Osteoblast (primary cell): ENCODE measurements at places on chromosomes 1 and 21. TPM values are rescaled to one million over a fixed set of nuclear protein-coding genes. Genes with fewer than 3 reads are reported as not detected.

DNA sequence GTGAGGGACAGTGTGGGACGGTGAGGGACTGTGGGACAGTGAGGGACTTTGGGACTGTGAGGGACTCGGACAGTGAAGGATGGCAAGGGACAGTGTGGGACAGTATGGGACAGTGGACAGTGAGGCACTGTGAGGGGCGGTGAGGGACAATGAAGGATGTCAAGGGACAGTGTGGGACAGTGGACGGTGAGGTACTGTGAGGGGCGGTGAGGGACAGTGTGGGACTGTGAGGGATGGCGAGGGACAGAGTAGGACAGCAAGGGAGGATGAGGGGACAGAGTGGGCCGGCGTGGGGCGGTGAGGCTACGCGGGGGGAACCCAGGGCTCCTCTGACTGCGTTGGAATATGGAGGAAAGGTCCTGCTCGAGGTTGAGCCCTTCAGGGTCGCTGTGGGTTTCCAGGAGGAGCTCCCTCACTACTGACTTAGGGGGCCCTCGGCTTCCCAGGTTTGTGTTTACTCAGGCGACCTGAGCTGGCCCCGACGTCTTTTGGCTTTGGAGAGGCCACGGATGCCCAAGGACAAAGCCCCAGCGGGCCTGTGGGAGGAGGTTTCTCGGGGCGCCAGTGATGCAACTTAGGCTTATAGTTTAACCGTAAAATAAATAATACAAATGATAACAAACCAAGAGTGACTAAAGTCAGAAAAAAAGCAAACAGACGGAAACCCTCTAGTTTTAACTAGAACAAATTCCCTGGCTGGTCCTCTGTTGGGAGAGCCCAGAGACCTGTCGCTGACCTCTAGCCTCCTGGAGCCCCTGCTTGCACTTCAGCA lies 1.1 kb upstream of the ERRFI1 start:
- peak; percentile 92 for DNase-seq

- no peak for DNase-seq
Measured at GRCh38 chr1:232682248-232682647, 52.3 kb upstream of the SIPA1L2 start.

DNA sequence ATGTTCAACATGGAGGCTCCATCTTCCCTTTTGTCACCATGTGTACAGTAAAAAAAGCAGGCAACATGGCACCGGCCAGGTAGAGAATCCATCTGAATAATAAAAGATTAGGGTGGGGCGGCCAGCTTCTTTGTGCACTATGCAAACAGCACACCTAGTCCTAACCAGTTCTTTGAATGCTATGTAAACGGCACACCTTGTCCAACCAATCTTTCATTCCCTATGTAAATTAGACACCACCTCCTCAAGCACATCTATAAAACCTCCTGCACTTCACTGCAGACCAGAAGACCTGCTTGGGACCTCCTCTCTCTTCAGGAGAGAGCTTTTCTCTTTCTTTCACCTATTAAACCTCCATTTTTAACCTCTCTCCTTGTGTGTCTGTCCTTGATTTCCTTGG lies 28.2 kb downstream of the TFB2M start:
- DNase-seq = no peak

DNA sequence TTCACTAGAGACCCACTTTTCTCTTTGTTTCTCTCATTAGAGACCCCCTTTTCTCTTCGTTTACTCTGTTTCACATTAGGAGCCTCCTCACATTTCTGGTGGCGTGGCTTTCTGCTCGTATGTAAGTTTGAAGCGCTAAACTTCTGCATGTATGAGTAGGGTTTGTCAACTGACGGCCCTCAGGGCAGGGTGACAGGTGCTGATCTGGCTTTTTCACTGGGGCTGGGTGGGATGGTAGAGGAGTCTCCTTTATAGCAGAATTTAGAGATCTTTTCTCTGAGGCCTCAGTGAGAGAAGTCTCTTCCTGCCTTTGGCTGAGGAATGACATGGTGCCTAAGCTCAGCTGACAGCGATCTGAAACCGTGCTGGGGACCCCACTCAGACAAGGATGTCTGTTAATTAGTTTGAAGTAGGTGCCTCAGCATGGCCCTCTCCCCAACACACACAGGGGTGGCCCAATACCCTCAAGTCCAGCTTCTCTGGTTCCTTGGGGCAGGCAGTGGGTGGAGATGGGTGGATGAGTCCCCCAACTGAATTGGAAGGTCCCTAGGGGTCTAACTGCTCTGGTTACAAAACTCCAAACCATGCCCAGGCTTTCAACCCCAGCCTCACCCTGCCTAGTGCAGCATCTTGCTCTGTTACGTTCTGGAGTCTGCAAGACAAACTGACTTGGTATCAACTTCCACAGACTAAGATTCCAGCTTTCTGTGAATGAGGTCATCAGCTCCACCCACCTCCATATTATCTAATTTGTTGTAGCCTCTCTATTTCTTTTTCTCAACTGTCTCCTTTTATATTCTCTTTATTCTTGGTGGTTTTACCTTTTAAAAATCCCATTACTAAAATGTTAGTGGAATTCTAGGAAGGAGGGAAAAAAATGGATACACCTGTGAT lies 3.2 kb downstream of the SLC1A7 start:
- no peak for DNase-seq

The TNNI3K gene
- total RNA-seq = 0.59 and 0.72 TPM in 2 replicates

DNA sequence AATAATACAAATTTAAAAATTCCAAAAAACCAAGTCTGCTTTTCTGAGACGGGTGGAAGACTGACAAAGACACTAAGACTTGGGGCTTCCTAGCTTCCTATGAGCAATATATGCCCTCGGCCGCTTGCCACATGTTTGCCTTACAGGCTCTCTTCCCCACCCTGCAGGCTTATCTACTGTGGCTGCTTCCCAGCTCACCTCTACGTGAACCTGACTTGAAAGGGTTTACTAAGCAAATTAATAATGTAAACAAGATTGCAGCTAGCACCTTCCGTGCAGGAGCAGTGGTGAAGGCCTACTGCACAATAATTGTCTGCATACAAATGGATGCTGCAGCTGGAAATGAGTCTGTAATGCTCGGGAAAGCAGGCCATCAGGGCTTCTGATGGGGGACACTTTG lies 152.9 kb upstream of the DAB1 start:
- DNase-seq = peak; percentile 31

The GSTM1 gene
- not detected in 2 replicates for total RNA-seq

DNA sequence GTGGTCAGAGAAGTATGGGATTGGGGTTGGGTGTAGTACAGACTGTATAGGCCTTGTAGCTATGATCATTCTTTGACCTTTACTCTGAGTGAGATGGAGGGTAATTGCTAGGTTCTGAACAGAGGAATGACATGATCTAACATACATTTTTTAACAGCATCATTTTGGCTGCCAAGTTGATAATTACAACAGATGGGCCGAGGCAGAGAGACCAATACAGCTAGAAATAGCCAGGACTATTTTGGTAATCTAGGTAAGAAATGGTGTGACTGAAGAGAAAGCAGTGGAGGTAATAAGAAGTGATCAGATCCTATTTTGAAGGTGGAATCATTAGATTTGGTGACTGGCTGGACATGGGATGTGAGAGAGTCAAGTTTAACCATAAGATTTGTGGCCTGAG lies 43.5 kb downstream of the RPAP2 start:
- no peak for DNase-seq

The SCMH1 gene
- 30.9 and 33.7 TPM in 2 replicates for total RNA-seq

The LRP8 gene
- 8.3 and 11.2 TPM in 2 replicates for total RNA-seq

The SPATA17 gene
- total RNA-seq = 0.36 and 1.5 TPM in 2 replicates

GRCh38 chr1:77697441-77697840 lies 15.0 kb upstream of the ZZZ3 start:
- DNase-seq = no peak

GRCh38 chr1:247437551-247438505 lies 20.1 kb downstream of the OR2B11 start:
- no peak for DNase-seq

GRCh38 chr1:9225411-9225785 lies 9.2 kb upstream of the H6PD start:
- no peak for DNase-seq

DNA sequence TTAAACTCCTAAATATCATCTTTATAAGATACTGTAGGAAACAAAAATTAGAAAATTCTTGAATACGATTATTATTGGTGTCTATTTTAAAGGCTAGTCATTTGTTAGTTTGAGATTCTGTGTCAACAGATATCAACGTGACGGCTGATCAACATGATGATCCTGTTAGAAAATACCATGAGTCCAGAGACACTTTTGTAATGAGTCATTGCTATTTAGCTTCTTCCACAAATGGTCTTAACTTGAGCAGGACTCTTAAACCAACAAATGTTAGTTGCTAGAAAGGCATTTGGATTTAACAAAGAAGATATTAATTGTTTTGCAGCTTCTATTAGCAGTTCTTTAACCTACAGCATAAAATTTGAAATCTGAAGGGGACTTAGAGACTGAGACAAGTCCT lies 131.2 kb downstream of the TGFB2 start:
- DNase-seq = no peak

DNA sequence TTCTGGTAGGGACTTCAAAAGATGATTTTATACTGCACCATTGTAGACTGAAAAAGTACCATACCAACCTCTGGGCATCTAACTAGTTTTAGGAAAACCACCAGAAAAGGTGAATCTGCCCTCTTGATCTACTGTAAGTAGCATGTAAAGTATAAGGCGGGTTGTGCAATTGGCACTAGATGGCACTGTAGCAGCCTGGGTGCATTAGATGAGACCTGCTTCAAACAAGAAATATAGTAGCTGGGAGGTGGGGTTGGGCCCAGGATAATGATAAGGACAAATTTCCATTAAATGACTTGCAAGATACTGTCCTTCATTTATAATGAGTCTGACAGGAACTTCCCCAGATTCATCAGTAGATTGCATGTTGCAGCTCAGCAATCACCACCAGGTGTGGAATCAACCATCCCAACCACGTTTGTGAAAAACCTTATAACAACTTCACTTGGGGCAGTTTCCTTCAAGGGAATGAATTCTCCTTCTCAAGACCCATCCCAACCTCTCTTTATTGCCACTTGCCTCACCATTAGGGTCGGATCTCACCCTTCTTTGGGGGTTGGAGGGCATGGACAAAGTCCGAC lies 37.3 kb upstream of the IL10 start:
- DNase-seq = peak; percentile 5

The CD1D gene
- under 0.01 TPM in 1 of 2 replicates, not detected in the other for total RNA-seq

The CLCA4 gene
- total RNA-seq = not detected in 2 replicates

- no peak for DNase-seq
Measured at GRCh38 chr1:113895098-113895497, 7.7 kb upstream of the BCL2L15 start.

The FAAP20 gene
- 18.6 and 25.3 TPM in 2 replicates for total RNA-seq

- DNase-seq = peak; percentile 96
Measured at GRCh38 chr1:39508857-39509305, 17.4 kb downstream of the BMP8A start.

The DNAI4 gene
- 12.7 and 15.0 TPM in 2 replicates for total RNA-seq

DNA sequence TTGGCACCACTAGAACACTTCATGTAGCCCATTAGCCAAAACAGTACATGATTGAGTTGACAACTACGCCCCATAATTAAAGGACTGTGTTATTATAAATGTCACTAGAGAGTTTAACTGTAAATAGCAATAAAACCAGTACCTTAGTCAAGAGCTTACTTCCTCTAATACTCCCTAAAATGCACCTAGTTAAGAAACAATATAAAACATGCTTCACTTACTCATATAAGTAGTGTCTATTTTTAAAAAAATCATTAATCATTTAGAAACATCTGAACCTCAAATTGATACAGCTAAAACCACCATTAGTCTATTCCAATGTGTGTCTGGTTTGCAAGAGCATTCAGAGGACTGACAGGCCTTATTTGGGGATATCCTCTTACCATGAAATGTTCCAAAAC lies 25.3 kb downstream of the PTP4A2 start:
- no peak for DNase-seq

- no peak for DNase-seq
Measured at GRCh38 chr1:220176540-220176939, 82.6 kb downstream of the IARS2 start.

DNA sequence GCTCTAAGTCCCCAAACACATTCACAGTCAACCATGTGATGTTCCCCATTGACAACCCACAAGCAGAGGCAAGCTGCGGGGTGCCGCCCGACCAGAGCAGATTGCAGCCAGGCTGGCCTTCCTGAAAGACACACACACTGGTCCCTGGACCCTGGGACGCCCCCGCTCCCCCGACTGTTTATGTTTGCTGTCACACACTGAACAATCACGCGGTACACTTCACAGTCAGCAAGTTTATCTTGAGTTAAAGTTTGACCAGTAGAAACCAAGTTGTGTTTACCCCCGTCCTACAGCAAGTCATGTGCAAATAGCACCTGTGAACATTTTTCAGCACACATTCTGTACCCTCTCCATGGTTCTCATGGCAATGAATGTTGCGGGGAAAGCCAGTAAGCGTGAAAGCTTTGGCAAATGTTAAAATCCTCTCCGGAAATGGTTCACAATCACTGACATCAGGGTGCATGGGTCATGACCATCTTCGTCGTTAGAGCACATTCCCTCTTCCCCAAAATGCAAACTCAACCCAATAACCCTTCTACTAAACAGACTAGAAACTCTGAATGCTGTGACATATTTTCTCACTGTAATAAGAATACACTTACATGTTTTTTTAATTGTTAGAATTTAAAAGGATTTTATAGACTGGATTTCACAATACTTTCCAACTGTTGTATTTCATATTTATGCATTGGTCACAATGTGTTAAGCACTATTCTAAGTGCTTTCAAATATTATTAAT lies 33.3 kb upstream of the IRF2BP2 start:
- no peak for DNase-seq

The TBX19 gene
- total RNA-seq = 1.1 and 1.5 TPM in 2 replicates

DNA sequence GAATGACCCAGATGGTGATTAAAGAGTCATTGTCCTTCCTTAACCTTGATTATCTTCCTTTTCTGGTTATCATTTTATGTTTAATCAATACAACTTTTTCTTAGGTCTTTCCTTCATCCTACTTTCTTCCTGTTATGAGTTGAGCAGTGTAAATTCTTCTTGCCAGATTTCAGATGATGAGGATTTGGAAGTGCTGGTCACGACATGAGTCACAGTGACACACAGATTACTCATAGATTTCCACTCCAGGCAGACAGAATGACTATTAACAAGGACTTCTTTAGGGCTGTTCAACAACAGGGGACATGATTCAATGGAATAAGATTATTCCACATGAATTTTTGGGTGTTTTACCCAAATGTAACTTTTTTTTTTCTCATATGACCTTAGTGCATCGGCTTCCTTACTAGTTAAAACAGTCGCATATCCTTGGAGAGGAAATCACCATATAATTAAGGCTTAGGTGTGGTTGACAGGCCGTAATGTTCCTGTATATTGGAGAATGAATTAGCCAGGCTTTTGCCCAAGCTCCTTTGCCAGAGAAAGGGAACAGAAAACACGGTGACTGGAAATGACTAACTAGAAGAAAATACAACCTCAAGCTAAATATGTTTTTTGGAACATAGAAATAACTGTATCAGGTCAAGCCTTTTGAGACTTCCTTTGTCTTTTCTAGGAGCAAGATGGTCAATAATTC lies 44.2 kb downstream of the PRRX1 start:
- peak; percentile 43 for DNase-seq

DNA sequence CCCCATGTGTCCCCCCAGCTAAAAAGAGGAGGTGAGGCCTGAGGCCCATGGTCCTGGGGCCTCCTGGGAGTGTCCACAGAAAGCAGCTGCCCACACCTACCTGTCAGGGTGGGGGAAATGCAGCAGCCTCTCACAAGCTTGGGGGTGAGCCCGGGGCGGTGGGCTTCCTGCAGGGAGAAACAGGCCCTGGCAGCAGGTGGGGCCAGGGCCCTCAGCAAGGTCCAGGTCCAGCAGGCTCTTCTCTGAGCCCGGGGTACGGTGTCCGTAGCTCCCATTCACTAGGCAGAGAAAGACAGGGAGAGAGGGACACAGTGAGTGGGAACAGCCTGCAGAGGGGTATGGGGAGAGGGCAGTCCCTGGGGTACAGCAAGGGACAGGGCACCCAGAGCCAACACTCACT lies 139.0 kb downstream of the GLIS1 start:
- peak; percentile 29 for DNase-seq
